Activated naive CD4-positive, alpha-beta T cell treated with anti-CD3 and anti-CD28 coated beads, Interleukin-2, amount 50 U/mL, for 16 hours (primary cell): ENCODE measurements at places on chromosomes 7 and 10.
A peak's percentile ranks its signal among the peaks of the same experiment; 100 is the strongest.

DNA sequence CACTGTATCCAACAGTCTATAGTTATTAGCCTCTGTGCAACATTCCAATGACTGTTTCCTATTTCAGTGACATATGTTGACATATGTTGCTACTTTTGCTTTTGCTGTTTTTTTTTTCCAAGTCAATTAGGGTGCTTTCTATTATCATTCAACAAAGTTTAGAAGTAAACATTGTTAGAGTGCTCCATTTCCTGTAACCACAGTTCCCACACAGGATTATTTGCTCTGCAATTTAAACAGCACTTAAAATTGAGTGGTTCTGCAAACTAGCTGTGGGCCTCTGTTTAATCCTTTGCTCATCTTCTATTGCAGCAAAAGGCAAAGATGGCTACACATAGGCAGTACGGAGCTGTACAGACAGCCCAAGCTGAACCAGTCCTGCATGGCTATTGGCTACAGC, 46.5 kb upstream of the PTN start:
- DNase-seq = no peak

- DNase-seq = no peak
Measured at GRCh38 chr10:28280652-28281051, 22.2 kb downstream of the MPP7 start.

GRCh38 chr10:57142925-57143576, 782.0 kb upstream of the ZWINT start:
- no peak for DNase-seq

GRCh38 chr10:33115738-33116719, 158.0 kb upstream of the ITGB1 start:
- DNase-seq = no peak

GRCh38 chr10:80382989-80383388, 25.4 kb upstream of the PRXL2A start:
- DNase-seq = peak; percentile 41

- DNase-seq = no peak
Measured at GRCh38 chr7:295155-296154, 5.5 kb downstream of the FOXL3 start.
